ENCODE measurements at places on chromosomes 7 and 10. TPM values are rescaled to one million over a fixed set of nuclear protein-coding genes. Genes with fewer than 3 reads are reported as not detected.

The SHH gene
- not detected for total RNA-seq

The AHCYL2 gene
- total RNA-seq: 29.1 TPM

The MYOZ1 gene
- not detected for total RNA-seq

DNA sequence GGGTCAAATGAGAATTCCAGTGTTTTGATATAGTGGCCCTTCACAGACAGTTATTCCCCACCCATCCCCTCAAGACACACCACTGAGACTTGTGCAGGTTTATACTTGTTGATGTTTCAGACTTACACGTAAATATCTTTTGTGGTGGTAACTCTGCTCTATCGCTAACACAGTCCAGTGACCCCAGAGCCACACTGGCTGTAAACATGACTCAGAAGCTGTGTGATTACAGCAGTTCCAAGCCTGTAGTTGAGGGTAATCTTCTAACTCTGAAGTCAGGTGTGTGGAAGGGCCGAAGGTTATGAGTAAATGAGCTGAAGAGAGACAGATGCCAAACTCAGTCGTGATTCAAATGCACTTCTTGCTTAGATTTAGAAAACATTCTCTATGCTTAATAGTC lies 19.4 kb downstream of the NOBOX start:
- no peak for DNase-seq

- peak; percentile 34 for DNase-seq
Measured at GRCh38 chr7:25496476-25497368, 268.4 kb upstream of the NPVF start.

DNA sequence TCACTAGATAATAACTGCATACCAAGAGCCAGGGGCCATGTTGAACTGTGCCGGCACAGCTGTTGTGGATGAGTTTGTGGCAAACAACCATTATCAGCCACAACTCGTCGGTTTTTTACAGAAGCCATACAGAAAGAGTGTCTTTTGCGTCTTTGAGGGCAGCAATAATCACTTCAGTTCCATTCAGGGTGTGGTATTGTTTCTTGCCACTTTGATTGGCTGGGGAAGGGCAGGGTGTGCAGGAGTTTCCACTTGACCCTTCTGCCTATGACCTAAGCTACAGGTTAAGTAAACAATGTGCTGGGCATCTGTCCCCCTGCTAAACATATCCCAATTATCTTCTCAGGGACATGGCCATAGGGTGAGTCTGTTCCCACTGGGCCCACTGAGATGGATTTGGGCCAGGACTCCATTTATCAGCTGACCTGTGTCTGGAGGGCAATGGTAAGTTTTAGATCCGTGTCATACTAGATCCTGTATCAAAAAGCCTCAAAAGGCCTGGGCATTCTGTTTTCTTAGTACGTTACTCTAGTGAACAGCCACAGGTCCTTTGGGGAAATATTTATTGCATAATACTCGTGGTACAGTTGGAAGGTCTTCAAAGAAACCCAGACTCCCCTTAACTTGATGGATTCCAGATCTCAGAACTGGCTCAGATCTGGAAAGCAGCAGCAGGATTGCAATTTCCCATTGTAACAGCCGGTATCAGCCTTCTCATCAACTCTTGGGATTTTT lies 15.9 kb downstream of the ZNF3 start:
- DNase-seq: no peak

DNA sequence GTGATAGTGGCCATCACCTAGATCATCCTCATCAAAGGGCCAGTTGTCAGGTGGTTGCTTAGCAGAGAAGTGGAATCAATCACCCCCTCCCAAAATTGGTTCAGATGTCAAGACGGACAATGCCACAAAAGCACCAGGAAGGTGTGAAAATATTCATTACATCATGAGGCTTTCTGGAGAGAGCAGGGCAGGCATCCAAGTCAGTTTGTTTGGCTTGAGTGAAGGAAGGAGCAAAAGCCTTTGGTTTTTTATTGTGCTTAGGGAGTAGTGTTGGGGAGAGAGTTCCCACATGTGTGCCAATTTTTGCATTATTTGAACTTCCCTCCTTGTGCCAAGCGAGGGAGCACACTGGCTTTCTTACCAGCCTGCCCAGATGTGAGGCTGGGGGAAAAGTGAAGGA lies 1082.9 kb downstream of the LRMDA start:
- no peak for DNase-seq

- DNase-seq: no peak
Measured at GRCh38 chr10:82883603-82884002, 1008.6 kb downstream of the NRG3 start.

- DNase-seq: no peak
Measured at GRCh38 chr10:8951440-8952089, 897.1 kb downstream of the GATA3 start.

All from activated naive CD4-positive, alpha-beta T cell treated with anti-CD3 and anti-CD28 coated beads for 36 hours (primary cell).